ENCODE measurements at places on chromosomes 6 and 20. TPM values are rescaled to one million over a fixed set of nuclear protein-coding genes. Genes with fewer than 3 reads are reported as not detected.

The MRAP2 gene
- total RNA-seq, result 1.6 TPM

The C6orf118 gene
- total RNA-seq, result 0.24 TPM

The SNAI1 gene
- total RNA-seq, result 0.33 TPM

The NHLRC1 gene
- total RNA-seq, result 0.99 TPM

The SDHAF4 gene
- total RNA-seq, result 16.3 TPM

The SGK1 gene
- total RNA-seq, result 44.8 TPM

The DAAM2 gene
- total RNA-seq, result 1.1 TPM

The KIAA1755 gene
- 0.66 TPM for total RNA-seq

The MACROD2 gene
- total RNA-seq, result 1.6 TPM

The CPNE1 gene
- total RNA-seq, result 43.6 TPM

The EYA2 gene
- 11.1 TPM for total RNA-seq

The C20orf141 gene
- not detected for total RNA-seq

The KCNS1 gene
- total RNA-seq, result 0.14 TPM

The FIG4 gene
- 18.9 TPM for total RNA-seq

The TMEM244 gene
- not detected for total RNA-seq

The HDGFL1 gene
- total RNA-seq, result not detected

The HAO1 gene
- 0.05 TPM for total RNA-seq

The FAM83C gene
- total RNA-seq, result under 0.01 TPM

The CST2 gene
- total RNA-seq, result 0.94 TPM

The GGTLC1 gene
- total RNA-seq, result not detected

The BTNL2 gene
- total RNA-seq, result not detected

The DDX27 gene
- 35.6 TPM for total RNA-seq

The ADAM33 gene
- total RNA-seq, result 0.90 TPM
